Glutamatergic neuron (in vitro differentiated cells): ENCODE measurements at places on chromosomes 2 and 18. TPM values are rescaled to one million over a fixed set of nuclear protein-coding genes. Genes with fewer than 3 reads are reported as not detected.

The IL36B gene
- total RNA-seq: not detected

The TMX3 gene
- 68.6 TPM for total RNA-seq

The MC2R gene
- not detected for total RNA-seq

GRCh38 chr2:62998949-62999348 lies 51.7 kb upstream of the OTX1 start:
- H3K4me3 ChIP-seq: no peak overlapping the region
- no peak overlapping the region for H3K27ac ChIP-seq
- H3K36me3 ChIP-seq: peaks cover 4% of the 10 kb centered on the region
- no peak for DNase-seq
- H3K4me1 ChIP-seq: peaks cover 1% of the 10 kb centered on the region

The SOX11 gene
- total RNA-seq: 576 TPM

The ALPP gene
- total RNA-seq: 0.34 TPM

DNA sequence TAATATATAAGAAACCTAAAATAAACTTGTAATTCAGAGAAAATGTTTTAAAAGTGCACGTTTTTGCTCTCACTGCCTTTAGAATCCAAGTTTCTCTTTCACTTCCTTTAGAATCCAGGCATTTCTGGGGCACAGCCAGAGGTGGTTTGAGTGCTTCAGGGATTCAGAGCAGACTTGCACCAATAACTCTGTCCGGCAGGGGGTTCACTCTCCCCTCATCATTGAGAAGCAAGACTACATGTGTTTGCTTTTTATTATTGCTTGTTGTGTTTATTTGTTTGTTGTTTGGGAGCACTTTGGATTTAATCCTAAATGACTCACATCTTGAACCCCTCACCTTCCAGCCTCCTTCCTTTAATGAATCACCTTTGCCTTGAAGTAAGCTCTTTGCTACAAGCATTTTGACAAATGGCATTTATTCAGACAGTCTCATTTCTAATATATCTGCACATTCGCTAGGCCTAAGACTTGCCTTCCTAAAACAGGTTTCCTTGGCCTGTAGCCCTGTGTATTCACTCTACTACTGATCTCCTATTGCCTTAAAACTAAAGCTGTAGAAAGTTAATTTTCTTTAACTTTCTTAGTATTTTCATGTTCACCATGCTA lies 233.5 kb upstream of the ATP5MC3 start:
- H3K36me3 ChIP-seq: no peaks in the 10 kb centered on the region
- H3K27me3 ChIP-seq: peaks cover 3% of the 10 kb centered on the region
- no peak overlapping the region for H3K27ac ChIP-seq
- H3K4me3 ChIP-seq: no peak overlapping the region

- H3K36me3 ChIP-seq: peaks cover 21% of the 10 kb centered on the region
- H3K4me3 ChIP-seq: no peak overlapping the region
- DNase-seq: no peak
- H3K27me3 ChIP-seq: no peaks in the 10 kb centered on the region
Measured at GRCh38 chr18:69444221-69444620, 43.5 kb downstream of the DOK6 start.

DNA sequence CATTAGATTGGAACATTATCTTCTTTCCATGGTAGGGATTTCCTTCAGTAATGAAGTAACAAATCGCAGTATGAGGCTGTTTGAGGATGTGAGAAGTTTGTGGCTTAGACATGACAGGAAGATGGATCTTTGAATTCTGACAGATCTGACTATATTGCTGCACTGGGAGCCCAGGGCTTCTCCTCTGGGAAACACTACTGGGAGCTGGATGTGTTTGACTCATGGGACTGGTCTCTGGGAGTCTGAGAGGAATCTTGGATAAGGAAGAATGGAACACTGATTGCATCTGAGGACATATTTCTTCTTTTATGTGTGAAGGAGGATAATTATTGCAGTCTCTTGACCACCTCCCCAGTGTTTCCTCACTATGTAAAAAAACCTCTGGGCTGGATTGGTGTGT lies 77.2 kb upstream of the ST6GAL2 start:
- H3K27ac ChIP-seq: no peak overlapping the region
- H3K27me3 ChIP-seq: peaks cover 2% of the 10 kb centered on the region
- H3K4me3 ChIP-seq: no peak overlapping the region
- no peak for DNase-seq

The SP5 gene
- 1.8 TPM for total RNA-seq

The KCNF1 gene
- 7.7 TPM for total RNA-seq

DNA sequence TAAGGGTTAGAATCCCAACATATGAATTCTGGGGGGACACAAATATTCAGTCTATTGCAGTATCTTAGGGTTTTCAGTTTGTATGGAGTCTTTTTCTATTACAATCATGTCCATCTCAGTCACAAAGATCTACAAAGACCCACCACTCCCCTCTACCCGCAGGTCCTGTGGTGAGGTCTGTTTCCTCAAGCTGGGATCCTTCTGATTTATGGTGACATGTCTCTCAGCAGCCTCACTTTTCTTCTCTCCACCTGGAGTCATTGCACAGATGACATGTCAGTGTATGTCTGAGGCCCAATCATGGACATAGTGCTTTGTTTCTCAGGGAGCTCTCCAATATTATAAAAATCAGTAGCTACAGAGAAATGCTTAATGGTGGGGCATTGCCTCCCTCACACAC lies 113.4 kb upstream of the RAB27B start:
- H3K27ac ChIP-seq: no peak overlapping the region
- no peaks in the 10 kb centered on the region for H3K27me3 ChIP-seq
- no peak for DNase-seq
- H3K36me3 ChIP-seq: no peaks in the 10 kb centered on the region

DNA sequence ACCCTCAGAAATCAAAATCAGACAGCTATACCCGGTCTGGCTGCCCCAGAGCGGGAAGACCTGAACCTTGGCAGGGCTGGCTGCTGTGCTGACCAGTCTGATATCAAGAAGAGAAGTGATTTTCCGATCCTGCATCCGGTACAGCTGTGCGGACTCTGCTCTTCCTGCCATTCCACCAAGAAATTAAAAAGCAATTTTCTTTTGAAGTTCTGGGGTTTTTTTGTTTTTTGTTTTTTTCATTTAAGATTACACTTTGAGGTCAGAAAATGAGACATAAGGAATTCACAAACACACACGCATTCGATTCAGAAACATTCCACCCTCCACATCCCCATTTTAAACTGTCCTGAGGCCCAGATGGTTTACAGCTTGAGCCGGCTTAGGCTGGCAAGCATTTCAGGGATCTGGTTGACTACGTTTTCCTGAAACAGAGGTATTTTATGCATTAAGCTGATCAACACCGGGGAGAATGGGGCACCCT lies 156.5 kb downstream of the COL6A3 start:
- no peaks in the 10 kb centered on the region for H3K36me3 ChIP-seq
- no peak overlapping the region for H3K27ac ChIP-seq
- peaks cover 3% of the 10 kb centered on the region for H3K27me3 ChIP-seq
- H3K4me1 ChIP-seq: no peaks in the 10 kb centered on the region
- H3K4me3 ChIP-seq: no peak overlapping the region

GRCh38 chr2:1754046-1754445 lies 9.7 kb upstream of the PXDN start:
- peaks cover 6% of the 10 kb centered on the region for H3K27me3 ChIP-seq
- H3K4me1 ChIP-seq: peaks cover 10% of the 10 kb centered on the region
- no peak for DNase-seq
- H3K4me3 ChIP-seq: no peak overlapping the region

DNA sequence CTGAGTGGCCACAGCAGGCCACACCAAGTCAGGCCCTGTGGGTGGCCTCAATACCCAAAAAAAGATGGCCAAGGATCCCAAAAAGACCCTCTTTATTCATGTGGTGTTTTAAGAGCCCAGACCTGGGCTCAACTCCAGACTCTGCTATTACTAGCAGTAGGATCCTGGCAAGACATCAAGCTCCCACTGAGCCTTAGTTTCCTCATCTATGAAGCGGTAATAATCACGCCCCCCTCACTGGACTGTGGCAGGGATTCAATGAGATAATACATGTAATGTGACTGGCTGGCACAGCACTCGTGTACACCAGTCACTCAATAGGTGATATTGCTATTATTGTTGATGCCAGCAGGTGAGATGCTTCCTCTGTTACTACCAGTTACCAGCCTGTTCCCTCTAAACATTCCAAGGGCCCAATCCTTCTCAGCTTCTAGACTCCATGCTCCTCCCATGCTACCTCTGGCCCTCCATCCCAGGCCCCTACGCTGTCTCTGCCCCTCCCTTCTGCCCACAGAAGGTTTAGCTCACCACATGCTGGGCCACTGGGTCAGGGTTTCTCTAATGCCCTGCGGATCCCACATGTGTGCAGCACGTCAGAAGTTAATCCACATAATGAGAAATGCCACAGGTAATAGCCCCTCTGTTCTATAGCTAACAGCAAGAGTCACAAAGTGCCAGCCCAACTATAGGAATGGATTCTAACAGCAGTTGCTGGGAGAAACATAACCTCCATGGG lies 51.2 kb downstream of the SLC4A5 start:
- no peaks in the 10 kb centered on the region for H3K4me1 ChIP-seq
- H3K36me3 ChIP-seq: peaks cover under 1% of the 10 kb centered on the region
- H3K4me3 ChIP-seq: no peak overlapping the region
- H3K27ac ChIP-seq: no peak overlapping the region

The VAMP5 gene
- 1.4 TPM for total RNA-seq

The ITGB6 gene
- total RNA-seq: not detected

The NEB gene
- total RNA-seq: 0.59 TPM

The HOXD4 gene
- total RNA-seq: not detected

GRCh38 chr18:67463829-67464228 lies 52.7 kb downstream of the DSEL start:
- H3K4me3 ChIP-seq: no peak overlapping the region
- H3K4me1 ChIP-seq: peaks cover 3% of the 10 kb centered on the region
- no peak for DNase-seq
- peaks cover 11% of the 10 kb centered on the region for H3K36me3 ChIP-seq
